ENCODE measurements at places on chromosomes 12 and 14. TPM values are rescaled to one million over a fixed set of nuclear protein-coding genes. Genes with fewer than 3 reads are reported as not detected.

Gene MIPOL1
- total RNA-seq: 21.0 TPM

Gene DNAH10
- total RNA-seq: 3.1 TPM

Gene DHRS7
- 90.4 TPM for total RNA-seq

Gene TSPAN8
- total RNA-seq: 80.6 TPM

Gene TNS2
- total RNA-seq: 636 TPM

Gene CLEC1A
- total RNA-seq: 8.8 TPM

Gene KRT1
- not detected for total RNA-seq

Gene GPR137C
- 1.2 TPM for total RNA-seq

Gene LMNTD1
- not detected for total RNA-seq

Gene PGF
- 13.4 TPM for total RNA-seq

Gene SERPINA10
- total RNA-seq: not detected

Gene PSMD9
- total RNA-seq: 47.7 TPM

Gene RNASE1
- 430 TPM for total RNA-seq

Gene LGR5
- total RNA-seq: 11.1 TPM

Gene CLEC6A
- not detected for total RNA-seq

Gene TBX3
- 13.5 TPM for total RNA-seq

Gene POC1B
- total RNA-seq: 25.5 TPM

Gene DHRS2
- total RNA-seq: not detected

Gene MEG3
- total RNA-seq: 166 TPM

Gene CMA1
- not detected for total RNA-seq

Gene TPH2
- total RNA-seq: not detected

Gene SPX
- total RNA-seq: 2.4 TPM

Gene A2ML1
- total RNA-seq: 9.8 TPM

Gene MAP3K9
- 1.5 TPM for total RNA-seq

Gene SH2B3
- total RNA-seq: 79.8 TPM

Gene PLXNC1
- total RNA-seq: 9.6 TPM

Gene ZNF891
- total RNA-seq: 5.7 TPM

Gene TBX5
- total RNA-seq: not detected

Gene GUCY2C
- total RNA-seq: not detected

Gene MFAP5
- 895 TPM for total RNA-seq

Gene GPR84
- not detected for total RNA-seq

Gene DACT1
- total RNA-seq: 77.3 TPM

Gene TDRD9
- 0.98 TPM for total RNA-seq

Gene TBC1D30
- total RNA-seq: 11.4 TPM

Gene ANO4
- not detected for total RNA-seq

Gene SLC5A8
- total RNA-seq: not detected

Gene PLCZ1
- not detected for total RNA-seq

Gene POTEG
- not detected for total RNA-seq

Gene P2RX2
- not detected for total RNA-seq

Gene FLVCR2
- 65.9 TPM for total RNA-seq

Gene DPY19L2
- total RNA-seq: 22.0 TPM

Gene GARIN6
- total RNA-seq: not detected

Gene DAO
- total RNA-seq: not detected

Gene FSCB
- total RNA-seq: 2.2 TPM

Gene JPH4
- total RNA-seq: 1.2 TPM

Gene TCL1B
- not detected for total RNA-seq

Gene SLC17A8
- not detected for total RNA-seq

Gene ARHGAP9
- 40.5 TPM for total RNA-seq

Gene PLBD1
- total RNA-seq: 10.6 TPM

Gene GLIPR1L2
- 0.20 TPM for total RNA-seq

Gene OR4N5
- total RNA-seq: not detected

Gene HSP90AA1
- 185 TPM for total RNA-seq

Gene NEUROD4
- not detected for total RNA-seq

Gene TBK1
- total RNA-seq: 25.5 TPM

Gene TUNAR
- total RNA-seq: not detected

Gene NEDD8
- 68.6 TPM for total RNA-seq

Gene TEX52
- total RNA-seq: not detected

Gene TMTC1
- total RNA-seq: 207 TPM
